Fibroblast of skin of back (primary cell): ENCODE measurements at places on chromosomes 5 and 9.

- DNase-seq = no peak
Measured at GRCh38 chr9:7542126-7542525, 257.5 kb downstream of the DMAC1 start.

DNA sequence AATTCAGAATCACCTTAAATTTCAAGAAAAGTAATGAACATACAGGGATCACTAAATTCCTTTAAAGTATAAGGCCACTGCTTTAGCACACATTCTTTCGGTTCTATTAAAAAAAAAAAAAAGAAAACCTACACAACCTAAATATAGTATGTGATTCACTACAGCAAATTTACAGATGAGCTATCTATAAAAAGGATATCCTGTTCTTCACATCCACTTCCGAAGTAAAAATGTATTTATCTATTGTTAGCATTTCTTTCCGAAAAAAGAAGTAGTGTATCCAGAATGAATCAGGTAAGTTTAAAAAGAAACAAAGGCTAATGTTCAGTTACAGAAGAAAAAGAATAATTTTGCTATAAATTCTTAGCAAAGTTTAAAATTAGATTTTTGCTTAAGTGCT lies 70.2 kb downstream of the ECPAS start:
- no peak for DNase-seq

GRCh38 chr9:114000063-114000454 lies 78.0 kb downstream of the AMBP start:
- DNase-seq = no peak

- peak; percentile 41 for DNase-seq
Measured at GRCh38 chr9:100216178-100216787, 117.2 kb downstream of the INVS start.

DNA sequence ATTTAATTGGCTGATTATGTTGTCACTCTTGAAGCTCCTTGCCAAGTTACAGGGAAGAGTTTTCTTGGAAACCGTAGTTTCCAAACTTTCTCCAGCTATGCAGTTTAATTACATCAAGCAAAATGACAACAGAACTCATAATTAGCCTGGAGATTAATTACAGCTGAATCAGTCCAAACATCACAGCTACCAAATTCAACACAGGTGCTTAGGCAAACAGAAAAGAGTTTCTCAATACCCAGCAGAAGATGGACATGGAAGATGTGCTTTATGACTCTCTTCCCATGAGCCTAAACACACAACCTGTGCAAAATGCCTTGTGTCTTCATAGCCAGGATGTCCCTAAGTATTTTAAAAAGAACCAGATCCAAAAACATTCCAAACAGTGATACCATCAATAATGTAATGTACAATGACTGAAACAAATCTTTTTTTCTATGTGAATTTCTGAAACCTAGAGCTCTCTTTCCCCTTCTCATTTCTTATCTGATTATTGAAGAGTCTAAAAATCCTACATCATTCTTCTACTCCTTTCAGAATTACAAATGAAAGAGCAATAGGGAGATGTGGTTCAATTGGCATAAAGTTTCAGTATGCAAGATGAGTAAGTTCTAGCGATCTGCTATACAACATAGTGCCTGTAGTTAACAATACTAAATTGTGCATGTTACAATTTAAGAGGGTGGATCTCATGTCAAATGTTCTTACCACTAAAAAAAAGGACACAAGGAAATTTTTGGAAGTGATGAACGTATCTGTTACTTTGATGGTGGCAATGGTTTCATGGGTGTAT lies 124.3 kb downstream of the RASEF start:
- no peak for DNase-seq

GRCh38 chr9:134420281-134420845 lies 94.1 kb downstream of the RXRA start:
- no peak for DNase-seq
